ENCODE measurements at places on chromosomes 11 and 22.

DNA sequence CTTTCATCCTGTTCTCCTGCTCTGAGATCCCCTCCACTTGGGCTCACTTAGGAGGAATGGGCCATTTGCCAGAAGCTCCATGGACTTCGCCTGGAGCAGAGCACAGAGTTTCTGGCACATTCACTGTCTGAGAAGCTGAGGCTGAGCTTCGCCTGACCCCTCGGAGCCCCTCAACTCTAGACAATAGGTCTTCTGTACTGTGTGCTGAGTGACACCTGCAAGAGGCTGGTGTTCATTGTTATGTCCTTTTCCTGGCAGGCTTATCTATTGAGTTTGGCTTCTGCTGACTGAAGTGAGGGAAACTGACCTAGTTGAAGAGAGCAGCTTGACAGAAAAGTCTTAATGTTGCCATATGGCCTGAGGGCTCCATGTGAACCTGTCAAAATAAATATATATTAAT, 124.3 kb downstream of the EHF start:
- DNase-seq: no peak

- DNase-seq: no peak
Observed at GRCh38 chr11:122413677-122414076, 241.8 kb upstream of the UBASH3B start.

DNA sequence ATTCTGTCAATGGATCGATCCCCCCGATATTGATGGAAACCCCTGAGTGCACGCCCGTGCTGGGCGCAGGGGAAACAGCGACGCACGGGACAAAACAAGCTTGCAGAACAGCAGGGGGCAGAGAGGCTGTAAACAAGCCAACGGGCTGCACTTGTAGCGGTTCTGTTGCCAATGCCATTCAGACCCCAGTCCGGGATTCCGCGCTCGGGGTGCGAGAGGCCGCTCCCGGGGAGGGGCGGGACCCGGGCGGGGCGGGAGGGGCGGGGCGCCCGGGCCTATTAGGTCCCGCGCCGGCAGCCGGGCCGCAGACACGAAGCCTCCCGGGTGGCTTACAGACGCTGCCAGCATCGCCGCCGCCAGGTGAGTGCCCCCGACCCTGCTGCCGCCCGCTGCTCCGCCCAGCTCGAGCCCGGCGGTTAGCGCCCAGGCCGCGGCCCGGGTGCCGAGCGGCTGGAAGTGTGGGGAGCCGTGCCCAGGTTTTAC, at the start of gene BIK:
TSS of gene BIK (plus strand) at position 307 of the 483 bp plus-strand sequence. CDS start 13,273 bp downstream, outside the sequence.
- DNase-seq: peak; percentile 32

DNA sequence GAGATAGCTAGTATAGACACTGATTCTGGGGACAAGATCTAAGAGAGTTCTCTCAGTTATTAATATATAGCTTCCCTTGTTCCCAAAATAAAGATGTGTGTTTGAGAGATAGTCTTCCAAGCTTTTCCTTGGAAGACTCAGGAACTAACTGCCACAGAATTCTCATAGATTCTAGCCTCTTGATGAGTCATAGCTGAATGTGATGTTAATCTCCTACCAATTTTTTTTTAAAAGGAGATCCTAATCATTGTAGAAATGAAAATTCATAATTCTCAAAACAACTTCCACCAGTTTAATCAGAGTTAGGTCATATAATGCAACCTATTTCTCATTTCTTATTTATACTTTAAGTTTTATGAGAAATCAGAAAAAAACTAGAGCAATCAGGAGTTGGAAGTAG, 148.8 kb downstream of the JRKL start:
- no peak for DNase-seq

DNA sequence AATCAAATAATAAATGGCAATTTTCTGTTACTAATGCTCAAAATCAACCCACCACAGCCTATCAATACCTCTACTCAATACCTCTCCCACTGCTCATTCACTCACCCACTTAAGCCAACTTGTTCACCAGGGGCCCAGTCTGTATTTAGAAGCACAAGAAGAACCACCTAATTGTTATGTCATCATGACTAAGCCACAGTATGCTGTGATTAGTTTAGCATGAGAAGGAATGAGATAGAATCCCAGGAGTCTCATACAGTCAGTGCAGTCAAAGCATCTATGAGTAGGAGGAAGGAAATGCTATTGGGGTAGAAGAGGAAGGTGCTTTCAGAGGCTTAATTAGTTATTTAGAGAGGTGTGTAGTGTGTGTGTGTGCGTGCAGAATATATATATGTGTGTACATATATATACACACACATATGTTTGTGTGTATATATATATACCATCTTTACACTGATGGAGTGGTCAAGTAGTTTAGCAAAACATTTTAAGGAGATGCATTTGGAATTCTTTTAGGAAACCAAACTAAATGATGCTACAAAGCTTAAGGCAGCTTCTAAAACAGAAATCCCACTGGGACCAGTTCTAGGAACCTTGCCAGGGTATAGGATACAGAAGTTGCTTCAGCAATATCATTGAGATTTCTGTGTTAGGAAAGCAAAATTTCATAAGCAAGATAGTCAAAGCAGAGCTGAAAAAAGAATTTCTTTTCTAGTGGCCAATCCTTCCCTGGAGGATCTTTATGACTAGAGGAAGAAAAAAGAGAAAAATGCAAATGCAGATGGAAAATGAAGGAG, 27.5 kb downstream of the KCNA4 start:
- no peak for DNase-seq

- peak; percentile 65 for DNase-seq
Observed at GRCh38 chr11:108593214-108593922, at the start of gene EXPH5. Gene EXPH5, minus strand, starts transcription at chr11:108593768. Its CDS starts 232 bp downstream, at chr11:108593536.

DNA sequence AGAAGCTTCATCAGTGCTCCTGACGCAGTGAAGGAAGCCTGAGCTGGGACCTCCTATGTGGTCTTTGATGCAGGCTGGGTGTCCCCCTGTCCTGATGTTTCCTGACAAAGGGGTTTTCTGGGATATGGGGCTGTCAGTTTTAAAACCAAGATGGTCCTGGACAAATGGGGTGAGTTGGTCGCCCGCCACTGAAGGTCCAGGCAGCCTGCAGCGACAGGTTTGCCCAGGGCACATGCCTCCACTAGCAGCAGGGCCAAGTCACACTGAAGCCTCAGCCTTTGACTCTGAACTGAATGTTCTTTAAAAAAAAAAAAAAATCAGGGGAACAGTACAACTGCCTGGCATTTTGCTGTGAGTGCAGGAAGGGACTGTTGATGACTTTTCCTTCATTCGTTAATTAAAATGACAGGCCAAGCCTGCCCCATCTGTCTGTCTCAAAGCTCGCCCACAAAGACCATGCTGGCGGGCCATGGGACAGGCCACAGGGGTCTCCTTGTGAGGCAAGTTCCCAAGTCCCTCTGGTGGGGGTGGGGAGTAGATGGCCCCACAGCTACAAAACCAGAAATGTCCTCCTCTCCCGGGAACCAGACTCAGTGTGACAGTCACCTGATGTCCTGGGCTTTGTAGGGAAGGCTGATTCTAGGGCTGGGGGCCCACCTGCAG, 274.8 kb downstream of the CTTN start:
- no peak for DNase-seq
